ENCODE measurements at places on chromosomes 3 and 15.

- no peak for DNase-seq
Observed at GRCh38 chr3:69255928-69256327, 130.0 kb downstream of the FRMD4B start.

DNA sequence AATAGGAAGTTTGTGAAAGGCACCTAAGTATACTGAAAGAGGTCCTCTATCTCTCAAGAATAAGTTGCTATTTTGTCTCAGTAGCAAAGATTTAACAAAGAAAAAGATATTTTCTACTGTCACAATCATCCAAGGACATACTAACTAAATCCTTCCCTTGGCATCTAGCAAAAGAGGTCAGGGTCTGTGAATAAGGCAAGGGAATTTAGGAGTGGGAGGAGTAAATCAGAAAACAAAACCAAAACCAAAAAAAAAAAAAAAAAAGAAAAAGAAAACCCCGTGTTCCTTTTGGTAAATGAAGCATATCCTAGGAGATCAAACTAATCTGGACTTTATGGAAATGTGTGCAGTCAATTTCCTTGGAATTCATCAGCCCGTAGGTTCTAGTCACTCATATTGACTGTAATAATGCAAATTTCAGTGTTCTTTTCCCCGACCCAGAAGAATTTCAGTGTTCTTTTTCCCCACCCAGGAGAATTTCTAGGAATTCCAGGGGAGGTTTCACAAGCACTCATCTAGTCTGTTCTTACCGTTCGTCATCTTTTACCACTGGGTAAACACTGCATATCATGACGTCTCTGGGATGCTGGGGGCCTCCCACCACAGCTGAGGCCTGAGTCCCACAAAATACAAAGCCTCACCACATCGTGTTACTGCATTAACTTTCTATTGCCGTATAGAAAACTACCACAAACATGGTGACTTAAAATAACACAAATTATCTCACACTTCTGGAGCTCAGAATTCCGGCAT is 113.8 kb upstream of the CCDC54 start:
- DNase-seq, result peak; percentile 10

- no peak for DNase-seq
Observed at GRCh38 chr3:28206479-28206878, 34.9 kb upstream of the CMC1 start.

GRCh38 chr3:72298201-72299152 is 513.5 kb upstream of the PROK2 start:
- no peak for DNase-seq

DNA sequence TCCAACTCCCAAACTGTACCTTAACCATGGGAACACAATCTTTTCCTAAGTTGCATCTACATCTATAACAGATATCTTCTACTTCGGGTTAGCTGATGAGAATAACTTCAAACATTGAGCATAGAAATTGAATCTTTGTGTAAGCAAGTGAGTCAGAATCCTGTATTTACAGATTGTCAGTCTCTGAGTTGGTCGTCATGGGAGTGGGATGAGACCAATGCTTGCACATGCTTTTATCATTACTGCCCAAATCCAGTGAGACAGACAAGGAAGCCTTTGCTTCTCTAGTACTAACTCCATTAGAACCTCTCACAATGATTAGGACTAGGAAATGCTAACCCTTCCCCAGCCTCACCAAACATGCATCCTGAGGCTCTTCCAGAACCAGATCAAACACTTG is 587.1 kb upstream of the ZNF717 start:
- DNase-seq, result no peak

Measured in fibroblast of skin of right biceps (primary cell).